HFFc6 (cell line): ENCODE measurements at places on chromosomes 6 and 20. TPM values are rescaled to one million over a fixed set of nuclear protein-coding genes. Genes with fewer than 3 reads are reported as not detected.
A peak's percentile ranks its signal among the peaks of the same experiment; 100 is the strongest.

The TULP1 gene
- total RNA-seq, result not detected in 2 replicates

The TFAP2A gene
- total RNA-seq, result 77.2 and 80.6 TPM in 2 replicates

The PTCRA gene
- not detected in 3 replicates for total RNA-seq

The BMP5 gene
- total RNA-seq, result not detected in 3 replicates

The PRPH2 gene
- total RNA-seq, result 0.21 to 2.0 TPM (median 1.7 TPM) in 3 replicates

GRCh38 chr6:98529364-98529763 lies 305.0 kb upstream of the POU3F2 start:
- DNase-seq, result no peak

- DNase-seq, result no peak
Observed at GRCh38 chr6:133749427-133749826, 139.5 kb upstream of the TCF21 start.

GRCh38 chr6:5388326-5388725 lies 127.0 kb downstream of the FARS2 start:
- no peak for DNase-seq

- DNase-seq, result no peak
Observed at GRCh38 chr20:22525069-22525820, 59.1 kb downstream of the FOXA2 start.

DNA sequence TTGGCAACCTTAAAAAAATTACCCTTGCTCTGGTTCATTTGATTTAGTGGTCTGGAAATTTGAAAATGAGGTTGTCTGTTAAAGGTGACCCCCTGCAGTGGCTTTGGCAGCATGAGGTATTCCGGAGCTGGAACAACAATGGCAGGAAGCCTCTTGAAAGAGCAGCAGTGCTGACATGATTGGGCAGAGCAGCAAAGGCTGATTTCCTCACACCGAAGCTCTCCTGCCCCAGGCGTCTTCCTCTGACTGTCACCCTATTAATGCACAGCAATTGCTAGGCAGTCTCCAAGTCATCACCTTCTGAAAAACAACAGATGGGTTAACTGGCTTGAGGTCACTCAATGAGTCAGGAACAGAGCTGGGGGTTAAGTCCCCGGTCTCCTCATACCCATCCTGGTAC lies 241.8 kb upstream of the MMS22L start:
- no peak for DNase-seq

- DNase-seq, result peak; percentile 66
Observed at GRCh38 chr20:2108987-2109386, 7.4 kb downstream of the STK35 start.

GRCh38 chr6:34810936-34811632 lies 19.2 kb downstream of the BLTP3A start:
- DNase-seq, result no peak

DNA sequence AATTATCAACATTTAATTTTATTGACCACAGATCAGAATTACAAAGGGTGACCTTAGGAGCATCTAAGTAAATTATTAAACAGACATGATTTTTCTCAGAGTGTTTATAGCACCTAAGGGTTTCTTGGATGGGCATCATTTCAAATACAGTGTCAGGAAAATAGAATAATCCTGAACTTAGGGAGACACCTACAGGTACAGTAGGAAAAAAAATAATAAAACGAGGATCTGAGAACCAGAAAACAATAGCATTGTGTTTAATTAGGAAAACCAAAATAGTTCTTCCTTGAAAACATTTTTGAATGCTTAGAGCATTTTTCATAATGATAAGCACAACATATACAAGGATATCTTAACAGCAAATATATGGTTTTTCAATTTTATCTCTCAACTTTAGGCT lies 39.2 kb downstream of the MMUT start:
- DNase-seq, result peak; percentile 10

- no peak for DNase-seq
Observed at GRCh38 chr6:22208026-22208425, 88.8 kb downstream of the PRL start.

DNA sequence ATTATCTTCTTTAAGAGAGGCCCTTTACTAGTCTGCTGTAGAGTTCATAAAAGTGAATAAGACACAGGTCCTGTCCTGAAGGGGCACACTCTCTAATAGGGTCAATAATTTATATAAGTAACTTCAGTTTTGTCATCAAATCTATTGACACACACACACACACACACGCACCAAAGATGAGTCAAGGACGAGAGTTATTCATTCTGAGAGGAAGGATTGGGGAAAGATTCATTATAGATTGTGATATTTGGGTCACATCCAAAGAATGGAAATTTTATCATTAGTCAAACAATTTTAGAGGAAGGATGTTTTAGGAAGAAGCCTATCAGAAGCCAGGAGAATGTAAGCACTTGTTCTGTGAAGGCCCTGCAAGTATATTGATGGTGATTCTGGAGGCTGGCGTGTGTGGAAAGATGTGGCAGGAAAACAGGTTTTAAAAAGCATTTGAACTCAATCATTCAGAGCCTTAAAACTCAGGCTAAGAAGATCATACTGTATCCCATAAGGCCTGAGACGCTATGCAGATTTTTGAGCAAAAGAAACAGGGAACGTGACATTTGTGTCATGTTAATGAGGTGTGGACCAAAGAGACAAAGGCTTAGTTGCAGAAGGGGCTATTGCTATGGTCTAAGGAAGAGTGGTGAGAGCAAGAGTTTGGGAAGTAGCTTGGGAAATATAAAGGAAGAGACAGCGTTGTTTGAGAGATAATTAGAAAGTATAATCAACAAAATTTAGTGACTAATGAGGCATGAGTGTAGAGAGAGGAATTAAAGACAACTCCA lies 161.4 kb upstream of the PREP start:
- DNase-seq, result no peak

DNA sequence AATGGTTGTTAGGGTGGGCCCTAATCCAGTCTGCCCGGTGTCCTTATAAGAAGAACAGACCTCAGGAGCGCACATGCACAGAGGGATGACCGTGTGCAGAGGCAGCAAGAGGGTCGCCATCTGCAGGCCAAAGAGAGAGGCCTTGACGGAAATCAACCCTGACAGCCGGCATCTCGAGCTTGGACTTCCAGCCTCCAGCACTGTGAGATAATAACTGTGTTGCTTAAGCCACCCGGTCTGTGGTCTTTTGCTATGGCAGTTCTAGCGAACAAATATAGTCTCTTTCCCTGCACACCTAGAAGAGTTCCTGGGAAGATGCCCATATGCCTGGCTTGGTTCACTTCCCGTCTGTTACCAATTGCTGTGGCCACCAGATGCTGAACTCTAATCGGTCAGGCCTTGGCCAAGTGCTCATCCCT lies 35.3 kb upstream of the PTGIS start:
- DNase-seq, result peak; percentile 69

DNA sequence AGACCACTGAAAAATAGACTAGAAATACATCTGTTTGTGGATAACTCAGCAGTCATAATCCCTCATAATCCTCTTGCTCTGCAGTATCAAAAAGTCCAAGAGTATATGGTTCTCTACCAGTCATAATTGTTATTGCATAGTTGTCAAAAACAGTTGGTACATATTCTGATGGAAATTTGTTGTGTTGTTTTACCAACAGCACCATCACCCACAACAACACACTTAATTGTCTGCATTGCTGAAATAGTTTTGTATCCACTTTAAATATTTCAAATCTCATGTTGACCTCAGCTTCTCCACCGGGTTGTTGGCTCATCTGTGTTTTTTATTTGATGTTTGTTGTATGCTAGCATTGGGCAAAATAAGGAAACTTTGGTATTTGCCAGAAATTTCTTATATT lies 39.4 kb downstream of the ITCH start:
- peak; percentile 23 for DNase-seq

- DNase-seq, result no peak
Observed at GRCh38 chr6:5762561-5762968, 244.2 kb downstream of the NRN1 start.

- DNase-seq, result no peak
Observed at GRCh38 chr6:150201772-150202329, 59.0 kb downstream of the PPP1R14C start.

DNA sequence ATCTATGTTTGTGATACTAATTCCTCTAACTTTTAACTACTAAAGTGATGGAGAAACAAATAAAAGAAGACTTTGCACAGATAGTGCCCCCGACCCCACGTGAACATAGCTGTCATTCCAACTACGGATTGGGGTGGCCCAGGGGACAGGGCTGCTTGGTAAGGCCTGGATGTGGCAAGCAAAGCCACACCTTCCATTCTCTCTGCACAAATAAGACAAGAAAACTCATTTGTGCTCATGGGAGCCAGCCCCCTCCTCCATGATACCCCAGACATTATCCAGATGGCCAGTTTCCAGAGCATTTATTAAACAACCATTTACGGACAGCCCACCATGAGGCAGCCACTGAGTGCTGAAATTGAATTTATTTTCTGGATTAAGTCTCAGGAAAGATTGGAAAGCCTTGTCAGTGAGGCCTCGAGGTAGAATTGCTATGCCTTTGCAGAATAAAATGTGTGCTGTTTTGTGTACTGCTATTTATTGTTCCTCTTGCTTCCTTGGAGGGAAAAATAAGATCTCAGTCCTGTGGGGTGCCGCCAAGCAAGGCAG lies 151.2 kb downstream of the UNC5CL start:
- no peak for DNase-seq

DNA sequence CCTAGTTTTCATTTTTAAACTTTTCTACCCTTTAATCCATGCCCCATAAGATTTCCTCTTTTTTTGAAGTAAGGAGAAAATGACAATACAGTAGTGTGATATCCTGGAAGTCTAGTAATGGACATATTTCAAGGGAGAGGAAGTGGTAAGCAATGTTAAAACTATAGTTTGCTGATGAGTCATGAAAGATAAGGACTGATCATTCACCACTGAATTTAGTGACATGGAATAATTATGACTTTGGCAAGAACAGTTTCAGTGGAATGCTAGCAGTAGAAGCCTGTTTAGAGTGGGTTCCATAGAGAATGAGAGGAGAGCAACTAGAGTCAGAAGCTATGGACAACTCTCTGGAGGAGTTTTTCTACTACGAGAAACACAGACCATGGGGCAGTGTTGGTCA lies 24.9 kb upstream of the SLC2A12 start:
- DNase-seq, result peak; percentile 8

- DNase-seq, result no peak
Observed at GRCh38 chr6:52580905-52581304, 4.0 kb upstream of the TRAM2 start.

GRCh38 chr20:5827098-5827853 lies 77.1 kb downstream of the SHLD1 start:
- no peak for DNase-seq

DNA sequence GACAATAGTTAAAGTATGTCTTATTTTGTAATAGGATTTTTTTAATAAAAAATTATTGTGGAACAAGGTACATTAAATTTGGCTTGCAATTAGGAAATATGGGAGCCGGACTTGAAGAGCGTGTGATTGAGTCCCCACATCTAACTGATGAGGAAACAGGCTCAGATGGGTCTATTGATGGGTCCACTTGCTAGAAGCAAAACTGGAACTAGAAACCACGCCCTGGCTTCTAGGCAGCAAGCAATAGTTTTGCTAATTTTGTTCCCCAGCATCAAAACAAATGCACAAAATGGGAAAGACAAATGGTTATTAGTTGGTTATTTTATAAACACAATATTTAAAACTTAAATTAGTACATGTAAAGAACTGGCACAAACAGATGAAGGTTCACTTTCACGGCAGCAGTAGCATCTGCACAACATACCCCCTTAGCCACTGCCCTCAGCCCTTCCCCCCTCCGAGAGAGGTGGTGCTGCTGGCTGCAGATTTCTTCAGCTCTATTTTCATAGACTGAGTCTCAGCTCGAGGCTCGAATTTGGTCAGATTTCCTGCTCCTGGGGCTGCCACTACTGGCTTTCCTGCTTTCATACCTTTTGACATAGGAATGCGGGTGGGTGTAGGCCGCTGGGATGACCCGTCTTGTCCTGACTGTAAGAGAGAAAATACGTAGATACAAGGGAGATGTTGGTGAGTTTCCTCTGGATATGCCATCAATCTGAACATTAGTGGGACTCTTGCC lies 23.8 kb upstream of the TMEM30A start:
- no peak for DNase-seq

GRCh38 chr6:167688123-167688522 lies 138.6 kb upstream of the AFDN start:
- DNase-seq, result no peak

- DNase-seq, result no peak
Observed at GRCh38 chr6:27891320-27891875, 20.8 kb downstream of the OR2B2 start.

- no peak for DNase-seq
Observed at GRCh38 chr6:70663881-70664466, 3.7 kb upstream of the SMAP1 start.

DNA sequence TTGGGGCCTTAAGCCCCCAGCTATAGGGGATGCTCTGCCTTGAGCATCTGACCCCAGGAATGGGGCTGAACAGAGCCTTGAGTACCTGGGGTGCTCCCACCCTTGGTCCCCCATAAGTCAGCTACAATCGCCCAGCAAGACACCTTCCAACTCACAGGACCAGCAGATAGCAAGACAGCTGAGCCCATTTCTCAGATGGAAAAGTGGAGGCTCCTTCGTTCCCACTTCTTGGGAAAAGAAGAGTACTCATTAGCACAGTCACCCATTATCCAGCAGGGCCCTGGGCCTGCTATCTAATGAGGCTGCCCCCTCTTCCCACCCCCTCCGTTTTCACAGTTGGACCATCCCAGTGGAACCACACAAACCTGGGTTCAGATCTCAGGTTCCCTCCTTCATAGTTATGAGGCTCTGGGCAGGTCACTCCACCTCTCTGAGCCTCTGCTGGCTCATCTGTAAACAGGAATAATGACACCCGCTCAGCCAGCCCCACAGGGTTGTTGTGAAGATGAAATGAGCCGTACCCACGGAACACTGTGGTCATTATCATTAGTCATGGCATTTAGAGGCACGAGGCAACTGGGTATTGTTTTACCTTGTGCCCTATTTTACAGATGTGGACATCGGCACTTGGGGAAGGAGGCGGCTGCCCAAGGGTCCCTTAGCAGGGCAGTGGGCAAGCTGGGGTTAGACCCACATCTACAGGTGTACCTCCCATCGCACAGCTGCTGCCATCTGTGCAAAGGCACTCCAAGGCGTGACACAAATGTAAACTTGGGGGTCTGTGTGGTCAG lies 4.5 kb downstream of the LPIN3 start:
- no peak for DNase-seq

DNA sequence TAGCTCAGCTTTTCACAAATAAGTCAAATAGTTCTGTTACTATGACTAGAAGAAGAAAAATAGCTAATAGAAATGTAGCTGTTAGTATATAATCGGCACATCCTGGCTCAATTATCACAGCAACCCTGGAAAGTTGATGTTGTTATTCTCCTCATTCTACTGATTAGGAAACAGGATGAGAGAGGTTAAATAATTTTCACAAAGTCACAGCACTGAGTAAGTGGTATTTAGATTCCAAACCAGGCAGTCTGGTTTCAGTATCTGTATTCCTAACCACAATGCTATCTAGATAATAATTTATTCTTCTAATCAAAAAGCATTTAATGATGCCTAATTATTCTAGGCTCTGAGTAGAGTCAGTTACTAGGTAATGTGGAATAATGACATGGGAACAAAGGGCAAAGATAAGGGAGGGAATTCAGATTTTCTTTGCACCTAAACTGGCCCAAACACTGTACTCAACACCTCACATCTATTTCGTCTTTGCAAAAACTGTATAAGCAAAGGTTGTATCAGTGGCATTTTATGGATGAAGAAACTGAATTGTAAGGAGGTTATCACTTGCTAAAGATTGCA lies 51.3 kb downstream of the PDE7B start:
- DNase-seq, result no peak

GRCh38 chr6:139846538-139847456 lies 472.3 kb upstream of the CITED2 start:
- DNase-seq, result no peak
